ENCODE measurements at places on chromosomes 1 and 21. TPM values are rescaled to one million over a fixed set of nuclear protein-coding genes. Genes with fewer than 3 reads are reported as not detected.

DNA sequence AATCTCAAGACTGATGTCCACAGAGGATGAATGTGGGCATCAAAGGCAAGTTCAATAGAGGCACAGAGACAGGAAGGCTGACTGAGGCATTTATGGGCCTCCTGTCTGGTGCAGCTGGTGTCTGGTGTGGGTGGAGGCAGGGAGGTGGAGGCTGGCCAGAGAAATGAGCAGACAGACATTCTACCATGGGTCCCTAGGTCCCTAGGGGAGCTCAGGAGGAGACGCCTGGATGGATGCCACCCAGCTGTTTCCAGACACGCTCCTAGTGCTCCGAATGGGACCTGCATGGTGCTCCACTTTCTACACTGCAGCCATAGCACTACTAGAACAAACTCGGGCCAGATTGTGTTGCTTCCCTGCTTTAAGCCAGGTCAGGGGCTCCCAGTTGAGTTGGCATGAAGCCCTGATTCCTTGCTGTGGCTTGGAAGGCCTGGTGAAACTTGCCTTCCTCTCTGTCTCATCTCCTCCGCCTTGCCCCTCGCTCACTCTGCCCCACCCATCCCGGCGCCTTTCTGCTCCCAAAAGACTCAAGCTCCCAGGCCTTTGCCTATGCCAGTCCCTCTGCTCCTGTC lies 25.3 kb downstream of the PADI2 start:
- no peak for DNase-seq

DNA sequence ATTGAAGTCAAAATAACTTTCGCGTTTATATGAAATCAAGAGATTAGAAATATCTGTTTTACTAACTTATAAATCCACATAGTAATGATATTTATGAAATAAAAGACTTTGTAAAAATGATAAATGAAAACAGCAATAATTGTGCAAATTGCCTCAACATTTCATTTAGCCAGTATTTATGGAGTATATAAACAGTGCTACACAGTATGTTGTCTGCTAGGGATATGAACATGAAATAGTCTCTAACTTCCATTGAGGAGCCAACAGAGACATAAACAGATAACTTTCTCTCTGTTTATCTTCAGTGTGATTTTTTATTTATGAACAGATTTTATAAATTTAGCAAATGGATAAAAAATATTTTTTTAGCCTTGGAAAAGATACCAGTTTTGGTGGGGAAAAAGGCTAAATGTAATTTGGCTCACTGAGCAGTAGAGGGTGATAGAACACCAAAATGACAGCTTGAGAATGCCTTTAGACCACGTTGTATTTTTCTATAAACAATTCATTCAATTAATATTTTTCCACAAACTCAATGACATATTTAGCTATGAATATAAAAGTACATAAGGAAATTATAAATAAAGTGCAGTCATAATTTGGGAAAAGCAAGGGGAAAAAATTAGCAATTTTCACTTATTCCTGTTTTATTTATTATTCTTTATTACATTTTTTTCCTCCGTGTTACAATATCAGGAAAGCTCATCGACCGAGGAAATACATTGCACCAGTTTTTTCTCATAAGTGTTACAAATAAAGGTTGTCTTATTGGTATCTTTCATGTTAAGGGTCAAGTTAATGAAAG lies 47.5 kb upstream of the EEIG2 start:
- no peak for DNase-seq

GRCh38 chr1:57157818-57158603 lies 192.2 kb upstream of the C8B start:
- DNase-seq, result no peak

- no peak for DNase-seq
Observed at GRCh38 chr1:223844787-223845036, 1.0 kb downstream of the TP53BP2 start.

Gene TEX35
- total RNA-seq, result not detected

Gene KCNJ10
- not detected for total RNA-seq

Gene NEGR1
- total RNA-seq, result 0.53 TPM

DNA sequence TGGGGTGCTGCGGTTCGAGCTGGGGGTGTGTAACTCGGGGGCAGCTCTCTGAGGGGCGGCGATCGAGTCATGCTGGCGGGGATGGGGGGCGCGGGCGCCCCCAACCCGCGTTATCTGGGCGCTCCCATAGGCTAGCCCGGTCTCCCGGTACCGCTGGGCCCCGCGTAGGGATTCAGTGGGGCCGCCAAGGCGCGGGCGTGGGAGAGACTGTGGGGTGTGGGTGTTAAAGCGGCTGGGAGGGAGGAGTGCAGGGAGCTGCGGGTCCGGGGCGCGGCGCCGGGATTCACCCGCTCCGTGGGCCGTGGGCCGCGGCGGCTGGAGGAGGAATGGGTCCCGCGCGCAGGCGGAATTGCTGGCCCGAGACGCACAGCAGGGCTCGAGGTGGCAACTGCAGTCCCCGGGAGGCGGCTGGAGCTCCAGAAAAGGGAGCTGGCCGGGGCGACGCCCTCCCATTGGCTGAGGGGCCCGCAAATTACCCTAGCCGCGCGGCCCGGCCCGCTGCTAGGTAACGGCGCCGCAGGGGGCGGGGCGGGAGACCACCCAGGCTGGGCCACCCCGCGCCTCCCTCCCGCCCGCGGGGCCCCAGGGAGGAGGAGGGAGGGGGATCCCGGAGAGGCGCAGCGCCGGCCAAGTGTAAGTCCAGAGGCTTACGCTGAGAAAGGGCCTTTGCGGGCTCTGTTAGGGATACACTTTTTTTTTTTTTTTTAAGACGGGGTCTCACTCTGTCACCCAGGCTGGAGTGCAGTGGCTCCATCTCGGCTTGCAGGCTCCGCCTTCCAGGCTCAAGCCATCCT lies at the start of gene PTCH2:
TSS of gene PTCH2 (minus strand) at position 392 of the 794 bp plus-strand sequence. CDS start at position 71, 321 bp downstream.
- DNase-seq, result no peak

Gene TCP10L
- 0.39 TPM for total RNA-seq

DNA sequence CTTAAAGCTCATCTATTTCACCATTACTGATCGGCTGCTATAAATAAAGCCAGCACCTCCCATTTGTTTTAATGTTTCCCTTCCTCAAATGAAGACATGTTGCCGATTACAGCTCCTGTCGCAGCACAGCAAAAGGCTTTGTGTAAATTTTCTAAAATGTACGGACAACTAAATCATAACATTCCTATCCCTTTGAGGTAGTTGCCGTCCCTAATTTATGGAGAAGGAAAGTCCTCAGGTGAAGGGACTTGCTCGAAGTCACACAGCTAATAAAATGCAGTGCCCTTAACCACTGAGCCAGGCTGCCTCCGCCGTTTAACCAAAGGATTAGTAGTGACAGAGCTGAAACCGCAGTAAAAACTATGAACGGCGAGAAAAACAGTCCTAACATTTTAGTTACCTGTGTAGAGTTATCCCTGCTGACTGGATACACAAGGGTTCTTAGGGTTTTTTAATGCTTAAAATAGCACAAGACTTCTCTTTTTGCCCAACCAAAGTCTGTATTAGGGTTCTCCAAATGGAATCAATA lies 871 bp downstream of the PINK1 start:
- DNase-seq, result peak; percentile 22

DNA sequence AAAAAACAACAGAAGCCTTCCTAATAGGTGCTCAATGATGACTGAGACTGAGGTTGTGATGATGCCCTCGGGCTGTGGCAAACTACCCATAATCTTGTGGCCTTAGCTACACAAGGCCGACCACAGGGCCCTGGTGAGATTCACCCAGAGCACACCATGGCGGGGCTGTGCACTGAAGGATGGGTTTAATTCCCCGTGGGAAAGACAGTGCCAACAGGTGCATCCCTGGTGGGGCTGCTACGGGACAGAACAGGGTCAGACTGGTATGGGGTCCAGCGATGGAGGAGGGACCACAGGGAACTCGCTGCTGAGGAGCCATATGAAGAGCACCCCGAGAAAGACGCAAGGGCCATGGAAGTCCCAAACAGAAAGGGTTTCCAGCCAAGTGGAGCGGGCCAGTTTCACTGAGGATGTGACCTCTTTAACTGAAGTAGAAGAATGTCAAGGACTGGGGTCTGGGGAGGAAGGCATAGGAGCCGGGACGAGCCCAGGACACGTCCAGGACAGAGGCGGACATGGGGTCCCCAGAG lies 21.3 kb downstream of the PRDM15 start:
- no peak for DNase-seq

All from foreskin keratinocyte (primary cell).